ENCODE measurements at places on chromosomes 7 and 10.

GRCh38 chr7:80139236-80139635, 4.6 kb downstream of the GNAI1 start:
- no peak for DNase-seq

- DNase-seq, result no peak
Measured at GRCh38 chr10:23399701-23400144, 39.2 kb upstream of the OTUD1 start.

GRCh38 chr7:21028599-21028998, 241.9 kb upstream of the SP8 start:
- DNase-seq, result no peak

- DNase-seq, result no peak
Measured at GRCh38 chr7:7720750-7721621, 2.6 kb upstream of the RPA3 start.

GRCh38 chr10:51918440-51918839, 219.0 kb upstream of the CSTF2T start:
- DNase-seq, result no peak

- no peak for DNase-seq
Measured at GRCh38 chr10:31467791-31468535, 148.9 kb downstream of the ZEB1 start.

DNA sequence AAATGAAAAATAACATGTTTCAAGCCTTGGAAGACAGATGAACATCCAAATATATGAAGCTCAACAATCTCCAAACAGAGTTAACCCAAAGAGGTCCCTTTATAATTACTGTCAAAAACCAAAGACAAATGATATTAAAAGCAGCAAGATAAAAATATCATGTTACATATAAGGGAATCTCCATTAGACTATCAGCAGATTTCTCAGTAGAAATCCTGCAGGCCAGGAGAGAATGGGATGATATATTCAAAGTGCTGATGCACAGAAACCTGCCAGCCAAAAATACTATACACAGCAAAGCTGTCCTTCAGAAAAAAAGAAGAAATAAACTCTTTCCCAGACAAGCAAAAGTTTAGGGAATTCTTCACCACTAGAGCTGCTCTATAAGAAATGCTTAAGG, 41.0 kb downstream of the AASS start:
- no peak for DNase-seq

GRCh38 chr7:94154858-94155257, 150.7 kb upstream of the BET1 start:
- no peak for DNase-seq

DNA sequence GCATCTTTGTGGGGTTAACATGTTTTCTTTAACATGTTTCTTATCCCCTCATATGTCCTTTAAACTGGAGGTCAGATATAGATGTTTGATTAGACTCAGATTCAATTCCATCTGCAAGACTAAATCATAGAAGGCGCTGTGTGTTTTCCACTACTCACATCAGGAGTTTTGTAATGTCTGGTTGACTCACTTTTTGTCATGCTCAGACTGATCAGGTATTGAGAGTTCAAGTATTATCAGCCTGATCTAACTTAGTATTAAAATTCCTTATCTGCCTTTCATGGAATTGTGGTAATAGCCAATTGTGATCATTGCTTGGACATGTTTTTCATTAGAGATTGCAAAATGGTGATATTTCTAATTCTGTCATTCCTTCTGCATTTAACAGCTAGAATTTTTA, 30.2 kb downstream of the ENTPD7 start:
- no peak for DNase-seq

GRCh38 chr10:109475711-109476421, 447.4 kb downstream of the XPNPEP1 start:
- DNase-seq, result no peak

DNA sequence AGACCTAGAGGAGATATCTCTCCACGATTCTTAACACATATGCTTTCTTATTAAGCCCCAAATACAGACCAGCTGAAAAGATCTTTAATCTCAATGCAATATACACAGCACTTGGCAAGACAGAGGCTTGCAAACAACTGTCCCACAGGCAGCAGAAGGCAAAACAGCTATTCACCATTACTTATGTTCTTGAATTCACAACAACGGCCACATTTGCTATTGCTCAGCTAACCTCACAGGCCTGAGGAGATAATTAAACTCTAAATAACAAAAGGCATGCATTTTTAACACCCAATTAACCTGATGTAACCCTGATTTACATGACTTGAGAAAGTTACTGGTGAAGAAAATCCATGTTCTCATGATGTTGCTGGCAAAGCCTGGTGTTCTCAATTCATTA, 216.4 kb downstream of the CRPPA start:
- DNase-seq, result no peak

Measured in inflammatory macrophage treated with lipopolysaccharide for 1 hour (primary cell).